ENCODE measurements at places on chromosomes 5 and 9.

DNA sequence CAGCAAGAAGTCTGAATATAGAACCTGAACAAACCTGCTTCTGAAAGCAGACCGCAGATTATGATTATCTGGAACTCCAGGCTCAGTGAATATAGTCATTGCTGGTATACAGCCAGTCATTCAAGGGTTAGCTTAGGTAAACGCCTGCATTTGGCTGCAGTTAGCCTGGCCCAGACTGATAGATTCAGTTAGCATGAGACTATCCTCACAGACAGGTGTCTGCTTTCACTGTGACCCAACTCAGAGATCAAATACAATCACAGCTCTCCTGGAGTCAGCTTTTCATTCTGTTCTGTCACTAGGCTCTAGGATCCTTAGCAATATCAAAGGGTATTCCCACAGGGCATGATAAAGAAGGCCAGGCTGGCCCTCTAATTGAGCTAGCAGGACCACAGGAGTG lies 138.6 kb upstream of the PLCXD3 start:
- no peak for DNase-seq

GRCh38 chr9:136602193-136602885 lies 56.5 kb upstream of the NOTCH1 start:
- no peak for DNase-seq

DNA sequence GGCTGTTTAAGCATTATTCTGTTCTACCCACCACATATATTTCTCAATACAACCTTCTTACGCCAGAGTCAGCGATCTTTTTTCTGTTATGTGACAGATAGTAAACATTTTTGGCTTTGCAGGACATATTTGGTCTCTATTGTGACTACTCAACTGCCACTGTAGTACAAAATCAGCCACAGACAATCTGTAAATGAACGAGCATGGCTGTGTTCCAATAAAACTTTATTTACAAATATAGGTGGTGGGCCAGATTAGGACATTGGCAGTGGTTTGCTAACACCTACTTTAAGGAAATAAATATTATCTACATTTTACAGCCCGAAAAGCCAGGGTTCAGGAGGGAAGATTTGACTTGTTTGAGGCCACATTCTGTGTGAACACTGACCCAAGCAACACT lies 40.2 kb upstream of the FBXW11 start:
- DNase-seq = no peak

DNA sequence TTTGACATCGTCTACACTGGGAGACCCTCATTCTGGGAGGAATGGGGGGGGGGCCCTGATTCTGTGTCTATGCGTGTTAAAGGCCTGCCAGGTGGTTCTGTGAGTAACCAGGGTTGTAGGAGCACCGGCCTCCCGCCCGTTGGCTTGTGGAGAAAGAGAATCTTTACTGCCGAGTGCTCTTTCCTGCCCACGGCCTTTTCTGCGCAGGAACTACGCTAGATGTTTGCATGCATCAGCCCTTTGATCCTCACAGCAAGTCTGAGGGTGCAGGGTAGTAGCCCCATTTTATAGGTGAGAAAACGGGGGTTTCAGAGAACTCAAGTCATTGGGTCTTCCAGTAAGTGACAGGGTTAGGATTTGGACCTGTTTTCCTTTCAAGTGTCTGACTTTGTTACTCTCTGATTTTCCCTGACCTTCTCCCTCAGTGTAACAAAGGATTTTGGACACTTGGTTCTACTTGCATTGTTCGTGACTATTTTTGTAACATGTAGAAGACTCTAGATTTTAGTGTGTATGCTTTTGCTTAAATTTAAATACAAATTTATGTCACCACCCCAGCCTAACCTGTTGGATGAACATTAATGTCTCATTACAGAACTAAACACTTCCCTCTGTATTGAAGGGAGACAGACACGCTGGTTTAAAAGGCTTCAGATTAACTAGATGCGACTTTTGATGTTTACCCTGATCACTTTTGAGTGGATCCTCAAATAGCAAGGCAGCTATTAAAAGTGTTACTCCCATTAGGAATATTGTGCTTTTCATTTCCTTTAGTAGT lies 22.0 kb downstream of the MAST4 start:
- DNase-seq = no peak

DNA sequence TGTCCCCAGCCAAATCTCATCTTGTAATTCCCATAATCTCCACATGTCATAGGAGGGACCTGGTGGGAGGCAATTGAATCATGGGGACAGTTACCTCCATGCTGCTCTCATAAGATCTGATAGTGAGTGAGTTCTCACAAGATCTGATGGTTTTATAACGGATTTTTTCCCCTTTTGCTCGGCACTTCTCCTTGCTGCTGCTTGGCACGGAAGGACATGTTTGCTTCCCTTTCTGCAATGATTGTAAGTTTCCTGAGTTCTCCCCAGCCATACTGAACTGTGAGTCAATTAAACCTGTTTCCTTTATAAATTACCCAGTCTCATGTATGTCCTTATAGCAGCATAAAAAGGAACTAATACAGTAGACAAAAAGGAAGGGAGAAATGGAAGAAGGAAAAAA lies 76.7 kb upstream of the CCNG1 start:
- no peak for DNase-seq

- DNase-seq = no peak
Observed at GRCh38 chr9:133225171-133226011, 16.3 kb upstream of the OBP2B start.

GRCh38 chr9:15206903-15207696 lies 99.9 kb downstream of the TTC39B start:
- DNase-seq = no peak

GRCh38 chr9:105299190-105299854 lies 54.9 kb downstream of the SLC44A1 start:
- DNase-seq = peak; percentile 97

- no peak for DNase-seq
Observed at GRCh38 chr5:40486437-40487275, 193.1 kb upstream of the PTGER4 start.

- DNase-seq = no peak
Observed at GRCh38 chr5:149544028-149544420, 7.2 kb downstream of the CSNK1A1 start.

GRCh38 chr5:27328480-27328879 lies 290.1 kb upstream of the CDH9 start:
- DNase-seq = peak; percentile 79

GRCh38 chr5:134527156-134527960 lies 1.9 kb downstream of the JADE2 start:
- peak; percentile 72 for DNase-seq

DNA sequence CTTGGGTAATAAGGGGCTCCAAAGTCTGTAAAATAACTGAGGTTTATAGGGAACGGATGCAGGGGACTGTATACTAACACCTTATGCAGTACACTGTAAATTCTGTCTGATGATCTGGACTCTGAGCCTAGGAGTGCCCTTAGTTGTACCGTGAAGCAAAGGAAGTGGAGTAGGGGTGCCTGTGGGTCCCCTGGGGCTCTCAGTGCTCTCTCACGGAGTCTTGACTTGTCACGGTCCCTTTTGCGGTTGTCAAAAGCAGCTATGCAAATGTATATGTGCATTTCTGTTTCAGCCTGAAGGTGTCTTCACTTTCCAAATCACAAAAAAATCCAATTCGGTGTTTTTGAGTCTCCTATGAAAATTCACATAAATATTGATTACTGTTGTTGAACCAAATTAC lies 17.8 kb downstream of the DMRT1 start:
- DNase-seq = no peak

- no peak for DNase-seq
Observed at GRCh38 chr9:78674874-78675273, 377.9 kb downstream of the PSAT1 start.

GRCh38 chr5:19978476-19978875 lies 9.5 kb downstream of the CDH18 start:
- DNase-seq = no peak

DNA sequence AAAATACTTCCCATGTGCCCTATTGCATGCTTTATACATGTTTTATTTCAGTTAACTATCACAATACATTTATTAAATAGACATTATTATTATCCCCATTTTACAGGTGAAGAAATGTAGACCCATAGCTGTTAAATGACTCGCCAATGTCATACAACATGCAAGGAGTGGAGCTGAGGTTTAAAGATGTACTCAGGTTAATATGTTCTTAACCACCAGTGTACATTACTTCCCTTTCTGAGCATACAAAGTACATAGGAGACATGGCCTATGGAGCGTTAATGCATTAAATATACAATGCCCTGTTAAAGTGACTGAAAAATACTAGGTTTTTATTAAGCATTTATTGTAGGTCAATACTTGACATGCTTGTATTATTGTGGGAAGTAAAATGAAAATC lies 407.0 kb downstream of the PDE4D start:
- DNase-seq = no peak

GRCh38 chr9:32725066-32725860 lies 58.1 kb upstream of the TMEM215 start:
- DNase-seq = no peak

DNA sequence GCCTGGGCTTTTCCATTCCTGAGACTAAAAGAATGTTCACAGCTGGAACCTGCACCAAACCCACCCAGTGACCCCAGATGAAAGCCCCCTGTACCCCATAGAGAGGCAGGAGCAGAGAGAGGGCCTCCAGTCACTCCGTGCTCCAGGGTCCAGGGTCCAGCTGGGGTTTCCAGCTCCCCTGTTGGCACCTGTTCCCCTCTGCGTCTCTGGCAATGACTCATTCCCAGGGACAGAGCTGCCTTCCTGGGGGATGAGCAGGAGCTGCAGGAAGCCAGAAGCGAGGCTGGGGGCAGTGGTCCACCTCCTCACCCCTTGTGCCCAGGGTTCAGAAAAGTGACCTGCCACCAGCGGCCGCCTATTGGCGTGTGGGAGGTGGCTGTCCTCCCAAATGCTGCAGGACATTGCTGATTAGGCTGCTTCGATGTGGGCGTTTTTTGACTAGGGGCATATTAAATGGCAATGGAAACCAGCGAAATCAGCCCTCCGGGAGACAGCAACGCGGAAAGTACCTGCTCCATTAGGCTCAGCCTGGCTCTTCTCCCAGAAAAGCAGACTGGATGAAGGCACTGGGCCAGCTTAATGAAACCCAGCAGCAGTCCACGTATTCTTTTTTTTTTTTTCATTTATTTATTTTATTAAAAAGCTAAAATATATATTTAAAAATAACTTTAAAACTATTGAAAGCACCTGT lies 97.4 kb downstream of the DAP start:
- DNase-seq = peak; percentile 17

- no peak for DNase-seq
Observed at GRCh38 chr9:2677915-2678889, 39.1 kb upstream of the KCNV2 start.

DNA sequence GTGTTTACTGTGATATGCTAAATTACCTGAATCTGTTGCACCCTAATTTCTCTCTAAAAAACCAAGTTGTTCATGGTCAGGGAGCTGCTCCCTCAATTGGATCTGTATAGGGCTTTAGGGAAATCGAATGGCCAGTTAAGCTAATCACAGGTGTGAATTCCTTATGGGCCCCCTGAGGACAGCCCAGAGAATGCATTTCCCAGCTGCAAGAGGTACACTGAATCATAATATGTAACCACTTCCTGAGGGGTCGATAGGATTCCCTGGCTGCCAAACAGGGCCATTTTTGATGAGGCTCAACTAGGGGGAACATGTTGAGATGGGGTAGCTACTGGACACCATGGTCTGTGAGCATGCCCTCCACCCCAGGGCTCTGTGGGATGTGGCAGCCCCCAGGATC lies 478.6 kb downstream of the CCDC171 start:
- no peak for DNase-seq

DNA sequence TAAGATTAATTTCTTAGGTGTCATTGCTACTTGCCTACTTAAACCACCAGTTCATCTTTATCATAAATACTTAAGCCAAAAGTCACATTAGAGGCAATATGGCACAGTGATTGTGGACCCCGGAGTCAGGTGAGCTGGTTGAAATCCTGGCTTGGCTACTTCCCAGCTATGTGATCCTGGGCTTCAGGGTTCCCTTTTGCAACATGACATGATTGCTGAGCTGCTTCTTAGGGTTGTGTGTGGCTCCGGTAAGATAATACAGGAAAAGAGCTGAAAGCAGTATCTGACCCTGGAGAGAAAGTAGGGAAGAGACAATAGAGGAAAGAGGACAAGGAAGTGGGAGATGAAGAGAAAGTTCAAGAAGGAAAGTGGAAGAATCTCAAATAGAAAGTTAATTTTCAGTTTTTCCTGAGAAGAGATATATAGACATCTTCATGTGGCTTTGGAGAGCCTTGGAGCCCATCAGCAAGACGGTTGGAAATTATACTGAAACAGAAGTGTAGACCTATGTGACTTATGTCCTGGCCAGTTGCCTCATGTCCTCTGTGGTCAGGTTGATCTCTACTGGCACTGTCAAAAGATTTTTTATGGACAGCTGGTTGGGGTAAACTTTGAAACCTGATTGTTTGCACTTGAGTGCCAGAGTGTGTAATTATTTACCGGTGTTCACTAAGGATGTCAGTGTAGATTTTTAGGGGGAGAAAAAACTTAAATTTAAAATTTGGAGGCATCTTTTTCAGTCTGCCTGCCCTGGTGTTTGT lies 93.2 kb downstream of the GHR start:
- no peak for DNase-seq

GRCh38 chr5:6736524-6737042 lies 23.4 kb downstream of the TENT4A start:
- DNase-seq = no peak

DNA sequence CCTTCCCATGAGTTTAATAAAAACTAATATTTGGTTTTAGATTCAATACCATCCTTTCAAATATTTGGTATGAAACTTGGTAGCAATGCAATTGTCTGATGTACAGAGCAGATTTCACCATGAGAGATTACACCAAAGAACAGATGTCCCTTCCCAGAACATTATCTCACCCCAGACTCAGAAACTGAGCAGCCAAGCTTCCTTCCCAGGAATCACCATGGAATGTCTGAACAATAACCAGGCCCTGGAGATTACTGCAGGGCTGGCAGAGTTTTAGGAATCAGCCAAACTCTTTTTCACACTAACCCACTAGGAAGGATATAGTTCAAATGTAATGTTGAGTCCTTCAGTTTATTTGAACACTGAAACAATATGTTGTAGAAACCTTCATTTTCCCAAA lies 23.9 kb downstream of the CLTA start:
- DNase-seq = no peak

- no peak for DNase-seq
Observed at GRCh38 chr5:167631191-167631590, 660.3 kb upstream of the WWC1 start.

DNA sequence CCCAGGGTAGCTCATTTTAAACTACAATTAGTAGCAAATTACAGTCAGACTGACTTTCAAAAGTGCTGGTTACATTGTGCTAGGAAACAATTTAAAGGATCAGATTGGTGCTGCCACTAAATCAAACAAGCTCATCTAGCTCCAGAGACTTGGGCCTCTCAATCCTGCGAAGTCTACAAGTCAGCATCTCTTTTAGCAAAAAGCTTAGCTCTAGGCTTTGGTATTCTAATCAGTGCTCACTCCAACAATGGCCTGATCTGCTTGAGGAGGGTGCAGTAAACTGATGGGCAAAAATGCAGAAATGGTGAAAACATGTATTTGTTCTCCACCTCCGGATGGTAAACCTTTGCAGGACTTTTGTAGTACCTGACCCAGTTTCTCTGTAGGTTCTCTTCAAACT lies 47.0 kb upstream of the SEMA6A start:
- no peak for DNase-seq

GRCh38 chr5:119808474-119808873 lies 179.1 kb downstream of the FAM170A start:
- DNase-seq = no peak

- no peak for DNase-seq
Observed at GRCh38 chr5:90000351-90000750, 409.2 kb downstream of the CETN3 start.

- no peak for DNase-seq
Observed at GRCh38 chr9:113805486-113806132, 70.5 kb upstream of the ZNF618 start.
